Hematopoietic multipotent progenitor cell (in vitro differentiated cells): ENCODE measurements at places on chromosomes 13 and 19. TPM values are rescaled to one million over a fixed set of nuclear protein-coding genes. Genes with fewer than 3 reads are reported as not detected.

GRCh38 chr19:57434386-57435061 lies 601 bp upstream of the ZNF749 start:
- DNase-seq, result no peak

Gene ZNF765
- total RNA-seq, result 10.2 TPM

DNA sequence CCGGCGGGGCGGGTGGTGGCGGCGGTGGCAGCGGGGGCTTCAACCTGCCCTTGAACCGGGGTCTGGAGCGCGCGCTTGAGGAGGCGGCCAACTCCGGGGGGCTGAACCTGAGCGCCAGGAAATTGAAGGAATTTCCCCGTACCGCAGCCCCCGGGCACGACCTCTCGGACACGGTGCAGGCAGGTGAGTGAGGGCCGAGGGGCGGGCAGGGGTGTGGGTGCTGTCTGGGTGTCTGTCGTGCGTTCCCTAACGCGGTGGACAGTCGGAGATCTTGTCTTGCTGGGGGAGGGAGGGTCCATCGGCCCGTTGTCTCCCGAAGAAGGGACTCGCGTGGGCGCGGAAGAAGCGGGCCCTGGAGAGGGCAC lies 533 bp downstream of the LRCH1 start:
- DNase-seq, result no peak

DNA sequence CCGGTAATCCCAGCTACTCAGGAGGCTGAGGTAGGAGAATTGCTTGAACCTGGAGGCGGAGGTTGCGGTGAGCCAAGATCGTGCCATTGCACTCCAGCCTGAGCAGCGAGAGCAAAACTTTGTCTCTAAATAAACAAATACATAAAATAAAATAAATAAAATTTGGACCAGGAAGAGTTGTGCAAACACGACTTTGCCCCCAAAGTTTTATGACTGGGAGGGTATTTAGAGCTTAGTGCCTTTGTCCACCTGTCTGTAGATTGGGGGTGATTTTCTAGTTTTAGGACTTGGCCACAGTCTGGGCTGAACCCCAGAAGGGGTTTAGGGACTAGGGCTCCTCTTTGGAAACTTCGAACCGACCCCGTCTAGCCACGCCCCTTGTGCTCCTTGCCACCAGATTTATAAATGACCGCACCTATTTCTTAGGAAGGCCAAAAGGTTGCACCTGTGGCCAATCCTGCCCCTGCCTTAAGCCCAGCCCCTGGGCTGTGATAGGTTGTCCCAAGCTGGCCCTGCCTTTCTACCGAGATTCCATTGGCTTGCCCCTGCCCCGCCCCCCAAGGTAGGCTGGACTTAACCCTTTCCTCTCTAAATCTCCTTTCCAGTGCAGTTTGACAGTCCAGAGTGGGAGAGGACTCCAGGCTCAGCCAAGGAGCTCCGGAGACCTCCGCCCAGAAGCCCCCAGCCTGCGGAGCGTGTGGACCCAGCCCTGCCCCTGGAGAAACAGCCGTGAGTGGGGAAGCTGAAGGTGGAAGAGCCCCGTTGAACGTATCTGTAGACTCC lies 5.3 kb downstream of the SHD start:
- DNase-seq, result no peak

DNA sequence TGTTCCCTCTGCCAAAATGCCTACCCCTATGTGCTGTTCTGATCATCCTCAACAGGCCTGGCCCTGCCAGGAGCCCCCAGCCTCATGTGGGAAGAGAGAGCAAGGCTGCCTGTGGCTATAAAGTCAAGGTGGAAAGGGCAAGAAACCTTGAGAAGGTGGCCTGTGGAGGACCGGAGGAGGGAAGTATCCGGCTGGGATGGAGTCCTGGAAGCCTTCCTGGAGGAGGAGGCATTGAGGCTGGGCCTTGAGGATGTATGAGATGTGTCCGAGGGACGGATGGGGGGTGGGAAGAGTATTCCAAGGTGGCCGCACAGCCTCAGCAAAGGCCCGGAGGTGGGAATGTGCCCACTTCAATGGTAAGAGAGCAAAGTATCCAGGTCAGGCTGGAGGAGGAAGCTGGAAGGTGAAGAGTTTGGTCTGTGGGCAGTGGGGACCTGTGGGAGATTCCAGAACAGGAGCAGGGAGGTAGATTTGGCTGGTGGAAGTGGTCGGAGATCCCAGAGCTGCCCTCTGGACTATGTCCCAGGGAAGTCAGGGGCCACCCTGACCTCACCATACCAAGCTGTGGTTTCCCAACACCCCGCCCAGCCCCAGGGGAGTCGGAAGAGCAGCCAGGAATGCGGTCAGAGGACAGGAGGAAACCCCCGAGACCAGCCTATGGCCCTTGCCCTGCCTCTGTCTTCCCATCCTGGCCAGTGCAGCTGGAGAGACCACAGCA lies 3.0 kb upstream of the PLIN4 start:
- no peak for DNase-seq

- no peak for DNase-seq
These were observed 31.6 kb downstream of the LACC1 start for GRCh38 chr13:43911278-43911677.

Gene CBY2
- not detected for total RNA-seq

- DNase-seq, result no peak
These were observed at the start of gene COX7A1 for GRCh38 chr19:36152352-36153091. Gene COX7A1, minus strand, starts transcription at chr19:36152447. Its CDS starts 40 bp downstream, at chr19:36152407.

- no peak for DNase-seq
These were observed 361.0 kb downstream of the FGF14 start for GRCh38 chr13:102040812-102041211.

Gene PEAK3
- under 0.01 TPM for total RNA-seq

Gene ZNF787
- 40.1 TPM for total RNA-seq

- peak; percentile 7 for DNase-seq
These were observed 454.9 kb downstream of the LMO7 start for GRCh38 chr13:76091076-76091475.

GRCh38 chr19:10286803-10287737 lies at the start of gene ICAM4:
Gene ICAM4, plus strand, starts transcription at chr19:10286955. Its CDS starts 58 bp downstream, at chr19:10287013.
- DNase-seq, result no peak

GRCh38 chr19:58305932-58306323 lies 751 bp downstream of the ERVK3-1 start:
- no peak for DNase-seq

DNA sequence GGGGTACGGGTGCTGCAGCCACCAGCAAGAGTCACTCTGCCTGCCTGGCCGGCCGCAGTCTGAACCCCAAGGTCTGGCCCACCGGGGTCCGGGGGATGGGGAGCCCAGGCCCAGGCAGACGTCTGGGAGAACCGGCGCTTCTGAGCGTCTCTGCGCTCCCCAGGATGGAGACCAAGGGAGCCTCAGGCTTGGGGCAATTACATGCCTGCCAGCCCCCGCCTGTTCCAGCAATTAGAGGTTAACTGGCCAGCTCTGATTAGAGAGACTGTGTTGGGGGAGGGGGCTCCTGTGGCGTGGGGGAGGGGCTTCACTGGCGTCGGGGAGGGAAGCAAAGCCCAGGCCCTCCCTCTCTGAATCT lies 11.9 kb downstream of the MEIS3 start:
- DNase-seq, result no peak

DNA sequence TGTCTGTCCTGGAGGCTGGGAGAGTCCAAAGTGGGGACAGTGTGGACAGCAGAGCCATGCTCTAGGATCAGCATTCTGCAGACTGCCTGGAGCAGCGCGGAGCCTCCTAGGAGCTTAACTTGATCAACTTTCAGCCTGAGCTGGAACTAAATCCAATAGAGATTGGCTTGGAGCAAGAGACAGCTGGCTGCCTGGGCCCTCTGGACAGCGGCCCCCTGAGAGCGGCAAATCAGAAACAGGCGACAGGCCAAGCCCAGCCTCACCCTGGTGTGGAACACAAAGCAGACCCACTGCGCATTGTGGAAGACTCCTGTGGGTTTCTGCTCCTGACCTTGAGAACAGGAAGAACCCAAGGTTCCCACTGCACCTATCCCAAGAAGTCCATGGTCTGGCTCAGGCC lies 462.2 kb downstream of the TSHZ3 start:
- no peak for DNase-seq

GRCh38 chr19:46546194-46546896 lies 50.7 kb upstream of the PNMA8B start:
- DNase-seq, result peak; percentile 49

Gene KL
- 1.3 TPM for total RNA-seq

Gene PRTN3
- total RNA-seq, result 34.7 TPM

DNA sequence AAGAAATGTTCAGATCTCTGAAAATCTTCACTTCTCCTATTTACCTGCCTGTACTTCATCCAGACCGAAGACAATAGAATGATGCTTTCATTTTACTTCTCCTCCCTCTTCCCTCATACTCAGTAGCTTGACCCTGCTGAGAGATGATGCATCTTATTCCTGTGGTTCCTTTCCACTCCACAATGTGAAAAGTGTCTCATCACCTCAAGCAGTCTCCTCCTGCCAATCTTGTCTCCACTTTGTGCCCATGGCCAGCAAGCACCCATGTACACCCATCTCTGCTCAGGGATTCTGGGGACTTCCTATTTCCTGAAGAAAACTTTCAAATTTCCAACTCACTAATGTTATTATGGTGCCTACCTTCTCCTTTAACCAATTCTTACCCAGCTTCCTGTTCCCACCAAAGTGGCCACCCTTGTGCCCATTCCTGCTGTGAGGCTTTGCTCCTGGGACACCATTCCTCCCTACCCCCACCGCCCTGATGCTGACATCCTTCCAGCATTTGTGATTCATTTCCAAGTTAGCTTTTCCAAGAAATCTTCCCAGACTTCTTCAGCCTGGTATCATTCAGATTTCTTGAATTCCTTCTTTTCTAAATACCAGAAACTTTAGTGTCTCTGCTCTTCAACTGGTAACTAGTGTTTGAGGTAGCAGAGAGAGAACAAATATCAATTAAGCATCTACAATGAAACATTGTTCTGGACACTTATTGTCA lies 212.5 kb downstream of the POSTN start:
- DNase-seq, result no peak

- no peak for DNase-seq
These were observed 451.5 kb upstream of the MIR17HG start for GRCh38 chr13:90896002-90896401.

- DNase-seq, result no peak
These were observed 7.3 kb upstream of the HOMER3 start for GRCh38 chr19:18948075-18948975.

- DNase-seq, result no peak
These were observed 505.1 kb downstream of the FOXO1 start for GRCh38 chr13:40161351-40161810.

DNA sequence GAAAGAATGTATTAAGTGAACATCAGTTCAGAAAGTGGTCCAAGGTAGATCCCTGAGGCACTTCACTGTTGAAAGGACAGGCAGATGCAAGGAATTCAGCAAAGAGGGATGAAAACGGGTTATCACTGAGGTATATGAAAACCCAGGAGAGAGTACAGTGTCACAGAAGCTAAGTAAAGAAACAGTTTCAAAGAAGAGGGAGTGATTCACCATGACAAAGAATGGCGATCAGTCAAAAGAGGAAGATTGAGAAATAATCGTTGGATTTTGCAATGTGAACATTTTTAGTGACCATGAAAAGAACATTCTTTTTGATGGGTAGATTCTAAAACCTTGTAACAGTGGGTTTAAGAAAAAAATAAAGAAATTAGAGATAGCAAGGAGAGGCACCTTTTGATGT lies 99.3 kb downstream of the EPSTI1 start:
- DNase-seq, result no peak

Gene GDF15
- 0.27 TPM for total RNA-seq

DNA sequence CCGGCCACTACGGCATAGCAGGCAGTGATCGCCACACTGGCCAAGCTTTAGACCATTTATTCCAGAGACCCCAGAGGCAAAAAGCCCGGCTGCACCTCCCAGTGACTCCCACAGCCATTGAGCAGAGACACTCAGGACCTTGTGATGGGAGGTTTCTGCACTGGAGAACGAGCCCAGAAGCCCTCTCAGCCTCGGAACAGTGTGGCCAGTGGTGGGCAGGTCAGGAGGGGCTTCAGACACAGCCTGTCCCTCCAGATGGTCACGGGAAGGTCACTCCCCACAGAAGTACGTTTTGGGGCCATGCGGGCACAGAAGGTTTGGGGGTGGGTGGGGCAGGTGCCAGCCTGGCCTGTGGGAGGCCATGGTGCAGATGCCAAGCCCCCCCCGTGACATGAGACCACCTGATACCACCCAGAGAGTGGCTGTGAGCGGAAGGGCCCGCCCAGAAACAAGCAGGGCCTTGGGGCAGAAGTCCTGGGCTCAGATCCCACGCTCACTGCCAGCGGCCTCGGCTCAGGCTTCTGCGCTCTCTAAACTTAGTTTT lies 599 bp upstream of the F10 start:
- DNase-seq, result no peak

DNA sequence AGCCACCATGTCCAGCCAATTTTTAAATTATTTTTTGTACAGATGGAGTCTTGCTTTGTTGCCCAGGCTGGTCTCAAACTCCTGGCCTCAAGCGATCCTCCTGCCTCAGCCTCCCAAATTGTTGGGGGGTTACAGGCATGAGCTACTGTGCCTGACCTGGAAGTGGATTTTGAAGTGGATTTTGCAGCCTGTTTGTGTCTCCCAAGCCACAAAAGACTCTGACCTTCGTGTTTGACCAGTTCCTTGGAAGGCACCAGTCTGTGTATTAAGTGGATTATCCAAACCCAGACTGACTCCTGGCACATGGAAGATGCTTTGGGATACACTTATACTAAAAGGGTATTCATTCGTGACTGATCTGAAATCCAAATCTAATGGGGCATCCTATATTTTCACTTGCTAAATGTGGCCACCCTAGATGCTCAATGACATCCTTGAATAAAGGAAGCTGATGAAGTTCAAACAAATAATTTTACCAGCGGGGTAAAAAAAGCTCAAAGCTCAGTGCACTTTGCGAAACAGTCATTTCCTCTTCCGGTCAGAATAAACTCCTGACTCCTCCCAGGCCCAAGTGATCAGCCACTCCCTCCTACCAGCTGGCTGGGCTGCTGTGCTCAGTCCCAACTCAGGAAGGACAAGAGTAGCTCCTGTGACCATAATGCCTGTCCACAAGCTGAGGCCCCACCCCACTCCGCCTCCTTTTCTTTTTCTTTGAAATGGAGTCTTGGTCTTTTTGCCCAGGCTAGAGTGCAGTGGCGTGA lies 32.6 kb upstream of the GATAD2A start:
- no peak for DNase-seq

DNA sequence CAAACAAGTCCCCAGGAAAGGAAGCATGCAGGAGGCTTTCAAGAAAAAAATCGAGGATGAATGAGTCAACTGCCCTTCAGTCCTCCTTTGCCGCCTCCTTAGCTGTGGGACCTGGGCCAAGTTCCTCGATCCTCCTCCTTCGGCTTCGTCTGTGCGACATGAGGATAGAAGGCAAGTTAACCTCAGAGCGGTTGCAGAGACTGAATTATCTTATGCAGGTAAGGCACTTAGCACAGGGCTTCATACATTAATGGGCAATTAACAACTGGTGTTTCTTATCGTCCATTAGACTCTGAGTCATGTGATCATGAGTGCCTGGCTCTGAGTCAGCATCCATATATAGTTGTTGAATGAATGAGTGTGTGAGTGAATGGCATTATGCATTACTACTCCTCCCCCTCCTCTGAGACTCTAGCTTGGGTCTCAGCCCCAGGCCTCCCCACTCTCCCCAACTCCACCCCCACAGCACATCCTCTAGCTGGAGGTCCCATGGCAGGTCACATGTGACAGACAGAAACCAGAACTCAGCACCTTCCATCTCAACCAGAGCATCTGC lies 1.6 kb upstream of the TTC9B start:
- no peak for DNase-seq
